ENCODE measurements at places on chromosomes 12 and 14.

DNA sequence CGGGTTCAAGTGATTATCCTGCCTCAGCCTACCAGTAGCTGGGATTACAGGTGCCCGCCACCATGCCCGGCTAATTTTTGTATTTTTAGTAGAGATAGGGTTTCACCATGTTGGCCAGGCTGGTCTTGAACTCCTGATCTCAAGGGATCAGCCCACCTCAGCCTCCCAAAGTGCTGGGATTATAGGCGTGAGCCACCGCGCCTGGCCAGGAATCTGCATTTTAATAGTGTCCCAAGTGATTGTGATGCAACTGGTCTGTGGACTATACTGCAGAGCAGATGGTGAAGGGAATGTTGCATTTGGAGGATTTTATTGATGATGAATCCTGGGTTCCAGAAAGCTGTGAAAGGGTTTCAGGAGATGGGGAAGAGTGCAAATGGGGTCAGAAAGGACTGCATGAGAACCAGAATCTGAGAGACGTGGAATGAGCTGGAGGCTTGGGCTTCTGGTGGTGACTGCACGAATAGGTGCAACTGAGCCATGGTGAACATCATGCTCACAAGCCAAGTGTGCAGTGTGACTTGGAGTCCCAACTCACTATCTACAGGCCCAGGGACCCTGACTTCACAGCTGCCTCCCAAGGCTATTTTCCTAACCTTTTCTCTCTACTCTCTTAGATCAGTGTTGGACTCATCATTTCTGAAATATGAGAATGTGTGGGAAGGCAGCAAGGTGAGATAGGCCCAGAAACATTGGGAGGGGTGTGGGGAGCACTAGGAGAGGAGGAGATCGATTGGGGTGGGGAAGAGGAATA lies 4.5 kb downstream of the RPS26 start:
- DNase-seq = no peak

DNA sequence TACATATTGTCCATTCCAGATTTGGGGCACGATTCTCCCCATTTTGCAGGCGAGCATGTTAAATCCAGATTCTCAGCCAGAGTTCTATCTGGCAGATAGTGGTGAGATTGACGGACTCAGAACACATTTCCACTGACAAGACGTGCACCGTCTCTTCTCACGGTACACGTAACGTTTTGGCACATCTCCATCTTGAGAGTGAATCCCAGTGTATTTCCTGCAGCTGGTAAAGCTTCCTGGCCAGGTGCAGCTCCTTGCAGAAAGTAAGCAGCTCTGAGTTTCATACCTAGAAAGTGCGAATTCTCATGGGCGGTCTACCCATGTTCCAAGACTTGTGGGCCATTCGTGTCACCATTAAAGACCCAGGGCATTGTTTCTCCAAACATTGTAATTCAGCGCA lies 102.6 kb downstream of the TSPAN9 start:
- DNase-seq = no peak

GRCh38 chr12:77537663-77538062 lies 293.0 kb upstream of the NAV3 start:
- DNase-seq = no peak

DNA sequence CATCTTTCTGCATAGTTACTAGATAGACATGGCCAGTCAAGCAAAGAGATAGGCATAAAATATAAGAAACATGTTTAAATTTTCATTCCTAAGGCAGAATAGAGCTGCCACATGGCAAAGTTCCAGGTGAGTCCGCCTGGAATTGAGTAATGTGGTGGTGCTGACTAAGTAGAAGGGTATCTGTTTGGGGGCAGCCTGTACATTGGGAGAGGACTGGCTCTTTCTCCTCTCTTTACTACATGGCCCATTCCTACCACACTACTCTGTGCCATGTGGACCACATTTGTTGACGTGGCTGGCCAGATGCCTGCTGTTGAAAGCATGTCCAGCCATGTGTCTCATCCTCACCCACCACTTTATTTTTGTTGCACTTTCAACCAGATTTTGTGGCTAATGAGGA lies 354.0 kb downstream of the ETNK1 start:
- peak; percentile 19 for DNase-seq

- no peak for DNase-seq
Measured at GRCh38 chr12:119819322-119819721, 57.8 kb downstream of the CIT start.

DNA sequence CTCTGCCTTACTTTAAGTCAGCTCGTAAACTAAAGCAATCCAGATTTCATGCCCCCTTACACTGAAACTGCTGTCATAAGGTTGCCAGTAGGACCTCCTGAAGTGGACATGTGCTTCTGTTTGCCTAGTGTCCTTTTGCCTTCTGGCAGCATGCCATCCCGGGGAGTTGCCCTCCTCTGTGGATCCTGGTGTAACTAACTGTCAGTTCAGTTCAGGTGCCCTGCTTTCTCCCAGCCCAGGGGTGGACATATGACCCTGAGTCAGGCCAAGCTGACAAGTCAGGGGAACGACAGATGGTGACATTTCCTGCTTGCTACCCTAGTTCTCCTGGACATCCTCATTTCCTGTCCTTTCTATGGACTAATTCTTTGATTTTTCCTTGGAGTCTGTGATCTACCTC lies 25.6 kb downstream of the AKAP6 start:
- no peak for DNase-seq

DNA sequence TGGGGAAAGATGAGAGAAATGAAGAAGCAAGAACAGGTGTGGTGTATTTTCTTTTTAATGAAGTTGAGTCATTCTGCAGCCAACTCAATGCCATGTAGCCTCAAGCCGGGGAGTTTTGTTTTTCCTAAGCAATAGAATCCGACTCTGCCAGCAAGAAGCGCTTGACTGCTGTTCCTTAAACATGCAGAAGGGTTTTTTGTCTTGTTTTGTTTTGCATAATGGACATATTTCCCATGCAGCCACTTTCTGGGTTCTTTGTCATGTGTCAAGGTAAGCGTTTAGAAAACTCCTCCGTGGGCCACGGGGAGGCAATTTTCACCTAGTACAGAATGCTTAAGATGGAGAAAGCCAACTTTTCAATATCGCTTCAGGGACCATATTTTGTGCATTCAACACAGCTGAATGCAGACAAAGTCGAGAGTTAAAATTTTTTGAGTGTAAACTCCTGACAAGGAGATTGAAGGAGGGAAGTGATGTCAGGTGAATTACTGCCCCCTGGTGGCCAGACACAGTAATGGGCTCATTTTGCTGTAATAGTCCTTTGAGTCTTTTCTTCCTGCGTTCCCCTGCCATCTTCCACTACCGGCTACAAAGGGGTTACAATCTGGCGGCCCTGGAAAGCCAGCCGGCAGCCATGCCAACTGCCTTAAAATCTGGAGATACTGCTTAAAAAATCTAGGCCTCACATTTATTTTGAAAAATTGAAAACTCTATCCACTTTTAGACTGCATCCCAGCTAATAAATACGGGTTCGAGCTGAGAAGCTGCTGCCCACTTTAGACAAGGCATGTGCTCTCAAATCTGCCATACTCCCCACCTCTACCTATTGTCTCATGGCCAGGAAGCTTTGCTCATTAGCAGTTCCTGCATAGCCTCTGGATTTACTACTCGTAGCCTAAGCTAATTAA lies 3.2 kb upstream of the FICD start:
- peak; percentile 77 for DNase-seq

- DNase-seq = no peak
Measured at GRCh38 chr12:3129301-3130056, 52.3 kb downstream of the TSPAN9 start.

GRCh38 chr12:3727877-3728632 lies 24.9 kb downstream of the CRACR2A start:
- no peak for DNase-seq

DNA sequence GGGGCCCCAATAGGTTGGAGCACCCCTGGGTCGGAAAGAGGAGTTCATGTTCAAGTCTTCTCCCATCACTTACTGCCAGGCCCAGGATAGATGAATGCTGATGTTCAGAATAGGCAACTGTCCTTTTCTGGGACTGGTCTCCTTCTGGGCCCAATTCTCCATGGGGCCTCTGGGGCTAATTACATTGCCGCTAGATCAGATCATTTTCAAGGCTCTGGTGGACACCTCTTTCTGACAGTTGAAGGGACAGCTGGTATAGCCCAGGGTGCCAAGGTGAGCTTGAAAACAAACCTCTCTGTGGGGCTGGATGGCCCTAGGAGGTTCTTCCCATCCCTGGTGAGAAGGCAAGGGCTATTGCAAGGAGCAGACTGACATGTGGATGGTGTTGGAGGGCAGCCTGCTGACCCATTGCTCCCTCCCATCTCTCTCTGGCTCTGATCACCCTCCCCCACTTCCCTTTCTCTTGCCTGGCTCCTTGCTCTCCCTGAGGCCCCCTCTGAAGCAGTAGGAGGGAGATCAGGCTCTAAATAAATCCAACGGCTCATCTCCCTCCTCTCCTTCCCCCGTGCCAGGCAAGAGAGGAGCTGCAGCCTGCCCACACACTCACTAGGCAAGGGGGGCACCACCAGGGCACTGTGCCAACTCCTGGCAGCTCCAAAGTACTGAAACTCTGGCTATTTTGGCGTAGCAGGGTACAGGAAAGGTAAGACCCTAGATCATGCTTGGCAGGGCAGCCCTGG lies 1.9 kb downstream of the CACNB3 start:
- DNase-seq = no peak

GRCh38 chr14:48726080-48726642 lies 860.0 kb downstream of the RPS29 start:
- DNase-seq = no peak

DNA sequence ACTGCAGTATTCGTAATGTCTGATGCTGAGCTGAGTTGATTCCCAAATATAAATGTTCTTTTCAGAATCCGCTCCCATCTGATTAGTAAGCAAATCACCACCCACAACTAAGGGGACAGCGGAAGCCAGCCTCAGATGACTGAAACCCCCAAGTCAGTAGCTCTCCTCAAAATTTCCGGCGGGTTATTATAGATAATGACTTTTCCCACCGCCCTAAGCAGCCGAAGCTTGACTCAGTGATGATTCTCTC lies 469 bp upstream of the LRFN5 start:
- DNase-seq = no peak

- DNase-seq = no peak
Measured at GRCh38 chr14:39967885-39968284, 535.7 kb upstream of the FBXO33 start.

GRCh38 chr12:124007826-124008570 lies 35.0 kb downstream of the ZNF664 start:
- no peak for DNase-seq

GRCh38 chr14:58815794-58816193 lies 178.0 kb downstream of the DACT1 start:
- no peak for DNase-seq

GRCh38 chr12:28827861-28828260 lies 321.2 kb upstream of the FAR2 start:
- DNase-seq = no peak

GRCh38 chr12:117119592-117120198 lies 20.5 kb upstream of the TESC start:
- no peak for DNase-seq

- DNase-seq = no peak
Measured at GRCh38 chr14:64601571-64601970, 51.8 kb downstream of the PPP1R36 start.

GRCh38 chr12:75444429-75445136 lies 36.0 kb upstream of the GLIPR1 start:
- no peak for DNase-seq

GRCh38 chr14:42488965-42489364 lies 882.3 kb downstream of the LRFN5 start:
- no peak for DNase-seq

DNA sequence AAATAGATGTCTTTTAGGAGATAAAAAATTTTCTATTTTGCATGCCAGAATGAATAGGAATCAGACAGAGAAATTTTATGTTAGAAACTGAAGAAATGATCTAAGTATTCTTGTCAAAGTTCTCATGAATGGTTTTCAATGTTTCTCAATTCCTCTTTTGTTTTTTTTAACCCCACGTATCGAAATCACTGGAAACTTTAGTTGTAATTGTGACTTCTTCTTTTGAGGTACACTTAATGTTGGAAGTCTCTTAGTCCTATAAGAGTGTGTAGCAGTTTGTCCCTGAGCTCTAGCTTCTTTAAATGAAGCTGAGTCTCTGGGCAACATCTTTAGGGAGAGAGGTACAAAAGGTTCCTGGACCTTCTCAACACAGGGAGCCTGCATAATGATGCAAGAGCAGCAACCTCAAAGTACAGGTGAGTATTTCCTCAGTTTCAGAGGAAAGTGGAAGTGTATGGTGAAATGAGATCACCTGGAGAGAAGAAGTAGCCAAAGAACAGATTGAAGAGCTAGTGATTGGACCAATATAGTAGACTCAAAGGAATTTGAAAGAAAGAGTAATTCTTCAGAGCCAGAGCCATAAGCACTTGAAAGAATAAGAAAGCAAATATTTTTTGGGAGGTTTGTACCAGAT lies at the start of gene CLEC6A:
CLEC6A (plus strand) TSS at position 236 of the 634 bp plus-strand sequence; CDS start at position 386, 150 bp downstream.
- DNase-seq = no peak

DNA sequence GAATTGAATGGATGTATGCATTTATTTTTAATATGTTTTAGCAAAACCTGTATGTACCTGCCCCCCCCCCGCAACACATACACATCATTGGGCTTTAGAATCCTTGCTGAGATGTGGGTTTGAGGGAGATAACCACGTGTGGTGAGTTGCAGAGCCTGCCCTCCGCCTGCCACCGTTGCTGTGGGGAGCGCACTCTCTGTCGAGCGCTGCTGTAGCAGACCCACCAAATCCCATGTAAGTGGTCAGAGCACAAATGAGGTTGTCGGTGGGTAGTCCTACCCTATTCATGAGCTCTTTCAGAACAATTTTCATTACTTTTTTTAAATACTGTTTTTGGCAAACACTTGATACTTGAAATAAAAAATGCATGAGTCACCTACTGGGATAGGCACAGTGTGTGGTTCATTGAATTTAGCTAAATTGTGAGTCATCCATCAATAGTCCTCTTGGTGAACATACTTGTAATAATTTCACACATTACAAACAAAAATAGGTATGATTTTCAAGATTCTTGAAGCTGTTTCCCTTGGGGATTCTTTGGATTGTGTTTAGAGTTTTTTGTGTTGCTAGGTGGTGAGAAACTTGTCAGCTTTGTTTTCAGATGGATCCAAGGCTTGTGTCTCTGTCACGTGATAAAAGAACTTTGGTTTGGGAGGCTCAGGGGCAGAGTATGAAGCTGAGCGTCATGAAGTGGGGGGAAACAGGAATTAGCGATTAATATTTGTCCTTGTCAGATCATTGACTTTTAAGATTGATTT lies 107.6 kb downstream of the PTCSC3 start:
- no peak for DNase-seq

DNA sequence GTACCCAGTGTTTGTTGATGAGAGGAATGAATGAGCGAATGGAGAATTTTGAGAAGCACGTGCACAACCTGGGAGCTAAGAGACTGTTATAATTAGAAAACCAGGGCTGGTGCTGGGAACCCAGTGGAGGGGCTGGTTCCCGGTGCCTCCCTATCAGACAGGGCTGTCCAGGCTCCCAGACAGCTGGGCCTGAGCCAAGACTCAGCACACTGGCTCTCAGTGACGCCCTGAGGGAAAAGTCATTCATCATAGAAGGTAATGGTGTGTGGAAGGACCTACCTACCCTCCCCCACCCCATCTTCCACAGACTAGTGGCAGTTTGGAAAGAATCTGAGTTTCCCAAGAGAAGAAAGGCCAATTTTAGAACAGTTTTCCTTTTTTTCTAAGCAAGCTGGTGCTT lies 34.7 kb downstream of the KCNA5 start:
- DNase-seq = peak; percentile 65

GRCh38 chr12:100375038-100375735 lies 18.3 kb downstream of the SLC17A8 start:
- no peak for DNase-seq

- peak; percentile 17 for DNase-seq
Measured at GRCh38 chr14:38208618-38209562, 1.2 kb downstream of the SSTR1 start.

GRCh38 chr12:3730111-3730510 lies 22.8 kb downstream of the CRACR2A start:
- DNase-seq = no peak

GRCh38 chr14:24213866-24214662 lies 776 bp upstream of the CHMP4A start:
- DNase-seq = no peak
